ENCODE measurements at places on chromosomes 12 and 14. TPM values are rescaled to one million over a fixed set of nuclear protein-coding genes. Genes with fewer than 3 reads are reported as not detected.

The HOXC10 gene
- total RNA-seq = 0.33 TPM

DNA sequence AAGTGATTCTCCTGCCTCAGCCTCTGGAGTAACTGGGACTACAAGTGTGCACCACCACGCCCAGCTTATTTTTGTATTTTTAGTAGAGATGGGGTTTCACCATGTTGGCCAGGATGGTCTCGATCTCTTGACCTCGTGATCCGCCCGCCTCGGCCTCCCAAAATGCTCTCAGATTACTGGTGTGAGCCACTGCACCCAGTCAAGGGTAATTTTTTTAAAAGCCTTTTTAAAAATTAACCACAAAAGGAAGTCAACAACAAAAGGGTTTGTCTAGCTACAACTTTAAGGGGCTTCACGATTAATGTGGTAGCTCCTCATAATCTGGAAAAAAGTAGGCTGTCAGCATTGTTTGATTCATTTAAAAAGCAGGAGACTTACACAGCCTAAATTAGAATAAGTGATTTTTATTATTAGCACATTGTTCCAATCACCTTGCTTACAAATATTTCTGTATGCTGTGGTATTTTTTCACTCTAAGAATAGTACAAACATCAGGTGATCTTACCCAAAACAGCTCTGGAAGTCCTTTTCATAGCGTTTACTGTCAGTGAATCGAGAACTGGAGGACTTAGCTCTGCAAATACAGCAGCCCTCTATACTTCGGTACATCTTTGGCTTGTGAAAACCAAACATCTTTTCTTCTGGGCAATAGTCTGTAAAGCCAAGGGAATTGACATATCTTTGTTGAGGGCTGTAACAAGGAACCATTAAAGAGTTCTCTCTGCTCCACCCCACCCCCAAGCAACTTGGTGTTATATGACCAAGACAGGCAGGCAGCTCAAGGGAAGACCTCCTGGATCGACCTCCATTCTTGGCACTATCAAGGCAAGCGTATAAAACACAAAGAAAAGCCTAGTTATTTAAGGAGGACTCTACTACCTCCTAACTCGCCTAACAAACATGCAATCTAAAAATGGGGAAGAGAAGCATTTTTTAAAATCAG lies 28.1 kb downstream of the SINHCAF start:
- no peak for DNase-seq

The MYF6 gene
- not detected for total RNA-seq

- no peak for DNase-seq
These were observed 18.1 kb upstream of the WDR89 start for GRCh38 chr14:63659726-63660125.

The ACSM4 gene
- not detected for total RNA-seq

DNA sequence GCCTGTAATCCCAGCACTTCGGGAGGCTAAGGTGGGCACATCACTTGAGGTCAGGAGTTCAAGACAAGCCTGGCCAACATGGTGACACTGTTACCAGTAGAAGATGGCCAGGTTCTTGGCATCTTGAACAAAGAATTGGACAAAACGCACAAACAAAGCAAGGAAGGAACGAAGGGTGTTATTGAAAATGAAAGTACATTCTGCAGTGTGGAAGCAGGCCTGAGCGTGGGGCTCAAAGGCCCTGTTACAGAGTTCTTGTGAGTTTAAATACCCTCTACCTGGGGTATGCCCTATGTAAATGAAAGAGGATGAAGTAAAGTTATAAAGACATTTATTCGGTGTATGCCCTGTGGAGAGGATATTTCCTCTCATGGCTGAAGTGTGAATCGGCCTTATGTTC lies 20.8 kb upstream of the CDK17 start:
- DNase-seq = no peak

DNA sequence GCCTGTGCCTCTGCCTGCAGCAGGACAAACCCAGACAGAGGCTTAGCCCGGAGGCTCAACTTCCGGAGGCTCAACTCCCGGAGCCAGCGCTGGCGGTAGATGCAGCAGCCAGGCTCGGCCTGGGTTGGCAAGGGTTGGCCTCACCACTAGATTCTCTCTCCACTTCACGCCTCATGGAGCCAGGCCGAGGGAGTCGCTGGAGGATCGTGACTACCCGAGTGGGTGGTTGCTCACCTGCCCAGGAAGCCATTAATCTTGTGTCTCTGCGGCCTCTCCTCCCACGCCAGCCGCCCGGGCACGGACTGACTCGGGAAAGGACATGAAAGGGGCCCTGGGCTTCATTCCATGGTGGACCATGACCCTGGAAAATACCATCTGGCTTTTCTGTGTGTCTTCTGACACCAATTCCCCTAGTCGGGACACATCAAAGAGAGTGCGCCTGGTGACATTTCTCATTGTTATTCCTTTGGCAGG lies 20.8 kb downstream of the ESRRB start:
- DNase-seq = no peak

The GPR68 gene
- total RNA-seq = 0.10 TPM
